ENCODE measurements at places on chromosomes 16 and 17.

GRCh38 chr17:37576281-37576680 is 32.9 kb downstream of the SYNRG start:
- no peak for DNase-seq

GRCh38 chr16:56266641-56267607 is 75.6 kb downstream of the GNAO1 start:
- no peak for DNase-seq

DNA sequence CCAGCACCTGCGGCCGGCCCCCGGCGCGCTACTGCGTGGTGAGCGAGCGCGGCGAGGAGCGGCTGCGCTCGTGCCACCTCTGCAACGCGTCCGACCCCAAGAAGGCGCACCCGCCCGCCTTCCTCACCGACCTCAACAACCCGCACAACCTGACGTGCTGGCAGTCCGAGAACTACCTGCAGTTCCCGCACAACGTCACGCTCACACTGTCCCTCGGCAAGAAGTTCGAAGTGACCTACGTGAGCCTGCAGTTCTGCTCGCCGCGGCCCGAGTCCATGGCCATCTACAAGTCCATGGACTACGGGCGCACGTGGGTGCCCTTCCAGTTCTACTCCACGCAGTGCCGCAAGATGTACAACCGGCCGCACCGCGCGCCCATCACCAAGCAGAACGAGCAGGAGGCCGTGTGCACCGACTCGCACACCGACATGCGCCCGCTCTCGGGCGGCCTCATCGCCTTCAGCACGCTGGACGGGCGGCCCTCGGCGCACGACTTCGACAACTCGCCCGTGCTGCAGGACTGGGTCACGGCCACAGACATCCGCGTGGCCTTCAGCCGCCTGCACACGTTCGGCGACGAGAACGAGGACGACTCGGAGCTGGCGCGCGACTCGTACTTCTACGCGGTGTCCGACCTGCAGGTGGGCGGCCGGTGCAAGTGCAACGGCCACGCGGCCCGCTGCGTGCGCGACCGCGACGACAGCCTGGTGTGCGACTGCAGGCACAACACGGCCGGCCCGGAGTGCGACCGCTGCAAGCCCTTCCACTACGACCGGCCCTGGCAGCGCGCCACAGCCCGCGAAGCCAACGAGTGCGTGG is 1.5 kb downstream of the NTN1 start:
- DNase-seq = peak; percentile 27

DNA sequence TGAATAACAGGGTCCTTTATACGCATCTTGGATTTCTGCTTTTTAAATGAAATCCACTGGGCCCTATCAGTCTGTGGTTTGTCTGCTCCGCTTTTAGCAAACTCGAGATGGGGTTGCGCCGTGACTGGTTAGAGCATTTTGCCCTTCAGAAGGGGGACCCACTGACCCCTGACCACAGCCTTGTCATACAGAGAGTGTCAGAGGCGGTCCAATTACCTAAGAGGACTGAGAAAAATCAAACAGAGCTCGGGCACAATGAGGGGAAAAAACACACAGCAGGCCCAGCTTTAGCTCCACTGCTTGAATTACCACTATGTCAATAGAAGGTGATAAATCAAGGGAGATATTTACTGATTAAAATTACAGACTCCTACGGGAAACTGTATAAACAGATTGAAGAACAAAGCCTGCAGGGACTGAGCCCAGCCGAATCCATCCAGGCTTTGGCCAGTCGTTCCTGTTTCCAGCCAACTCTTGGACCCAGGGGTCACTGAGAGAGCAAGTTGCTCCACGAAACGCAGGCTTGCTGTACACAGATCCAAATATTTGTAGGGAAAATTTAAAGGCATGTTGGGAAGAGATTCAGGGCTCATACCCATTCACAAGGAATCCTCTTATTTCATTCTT is 131.9 kb upstream of the ZFHX3 start:
- DNase-seq = no peak

DNA sequence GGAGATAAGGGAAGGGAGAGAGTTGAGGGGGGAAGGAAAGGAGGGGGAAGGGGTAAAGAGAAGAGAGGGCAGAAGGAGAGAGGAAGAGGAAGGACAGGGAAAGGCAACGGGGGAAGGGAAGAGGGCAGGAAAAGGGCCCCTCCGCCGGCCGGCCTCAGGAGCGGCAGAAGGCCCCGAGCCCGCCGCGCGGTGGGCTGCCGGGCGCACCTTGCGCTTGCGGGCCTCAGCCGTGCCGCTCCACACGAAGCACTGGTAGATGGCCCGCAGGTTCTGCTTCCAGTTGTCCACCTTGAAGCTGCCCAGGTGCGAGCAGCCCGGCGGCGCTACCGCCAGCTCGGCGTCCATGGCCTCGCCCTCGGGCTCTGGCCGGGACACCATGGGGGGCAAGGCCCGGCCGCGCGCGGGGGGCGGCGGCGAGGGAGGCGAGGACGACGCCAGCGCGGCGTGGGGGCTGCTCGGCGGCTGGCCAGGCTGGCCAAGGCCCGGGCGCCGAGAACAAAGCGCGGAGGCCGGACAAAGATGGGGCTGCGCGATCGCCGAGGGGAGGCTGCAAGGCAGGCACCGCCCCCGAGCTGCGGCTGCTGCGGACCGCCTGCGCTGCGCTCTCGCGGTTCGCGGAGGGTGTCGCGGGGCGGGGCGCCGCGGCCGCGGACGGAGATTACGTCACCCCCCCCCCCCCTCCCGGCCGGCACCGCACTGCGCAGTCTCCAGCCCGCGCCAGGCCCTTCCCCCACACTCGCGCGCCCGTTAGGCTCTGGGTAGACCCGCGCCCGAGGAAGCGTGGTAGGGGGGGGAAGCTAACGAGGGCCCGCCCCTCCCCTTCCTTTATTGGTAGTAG is at the start of gene USP22:
Gene USP22 (minus strand): TSS at position 554 of the 838 bp plus-strand sequence. CDS start 176 bp downstream, at position 378.
- peak; percentile 43 for DNase-seq

- DNase-seq = no peak
These were observed 7.5 kb downstream of the SLC5A11 start for GRCh38 chr16:24853169-24853824.

GRCh38 chr16:17302620-17303019 is 168.1 kb downstream of the XYLT1 start:
- DNase-seq = no peak

- no peak for DNase-seq
These were observed 47.3 kb upstream of the IL34 start for GRCh38 chr16:70598937-70599503.

- DNase-seq = no peak
These were observed 14.6 kb downstream of the CACNA1H start for GRCh38 chr16:1167276-1168107.

DNA sequence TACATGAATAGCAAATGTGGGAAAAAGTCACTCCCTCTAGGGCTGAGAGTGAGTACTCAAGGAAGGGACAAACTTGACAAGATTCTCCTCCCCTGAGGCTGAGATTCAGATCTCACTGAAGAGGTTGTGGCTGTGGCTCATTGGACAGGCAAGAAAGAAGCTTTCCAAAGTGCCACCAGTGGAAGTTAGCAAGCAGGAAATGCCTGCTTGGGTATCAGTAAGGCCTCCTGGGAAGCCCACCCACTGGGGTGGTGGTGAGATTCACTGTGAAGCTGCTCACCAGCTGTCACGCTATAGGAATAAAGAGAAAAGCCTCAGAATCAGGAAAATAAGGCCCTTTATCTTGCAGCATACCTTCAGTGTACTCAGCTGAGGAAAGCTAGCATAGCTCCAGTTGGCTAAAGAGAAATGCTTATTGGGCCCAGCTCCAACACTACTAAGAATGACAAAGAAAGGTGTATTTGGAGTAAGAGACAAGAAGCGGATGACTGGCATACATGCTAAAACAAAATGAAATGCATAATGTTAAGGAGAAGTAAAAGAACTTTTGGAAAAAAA is 274.4 kb upstream of the TOM1L1 start:
- no peak for DNase-seq

DNA sequence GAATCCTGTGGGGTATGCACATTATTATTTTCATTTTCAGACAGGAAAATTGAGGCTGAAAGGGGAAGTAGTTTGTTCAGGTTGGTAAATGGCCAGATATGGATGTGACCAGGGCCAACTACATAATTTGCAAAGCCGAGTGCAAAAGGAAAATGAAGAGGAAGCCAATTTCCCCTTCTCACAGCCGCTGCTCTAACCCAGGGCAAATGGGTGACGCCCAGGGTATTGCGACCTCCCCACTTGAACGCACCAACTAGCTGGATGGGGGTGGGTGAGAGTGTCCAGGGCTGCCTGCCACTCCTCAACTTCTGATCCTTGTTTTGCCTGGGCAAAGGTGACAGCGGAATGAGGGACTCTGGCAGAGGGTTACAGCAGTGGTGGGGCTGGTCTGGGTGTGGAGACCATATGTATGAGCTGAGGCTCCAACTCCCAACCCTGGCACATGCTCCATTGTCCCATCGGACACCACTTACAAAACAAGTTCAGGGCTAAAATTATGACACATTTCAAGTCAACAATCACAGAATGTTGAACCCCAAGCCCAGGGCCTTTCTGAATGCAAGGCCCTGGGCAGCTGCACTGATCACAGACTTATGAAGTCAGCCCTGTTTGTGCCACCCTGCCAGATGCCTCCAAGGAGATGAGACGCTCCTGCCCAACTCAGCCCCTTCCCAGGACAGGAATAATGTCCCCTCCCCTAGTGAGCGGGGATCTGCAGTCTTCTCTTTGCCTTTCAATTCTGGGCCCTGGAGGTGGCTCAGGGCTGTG is 1.7 kb downstream of the ANKRD40CL start:
- DNase-seq = no peak

GRCh38 chr16:67207249-67208091 is 8.5 kb downstream of the ELMO3 start:
- no peak for DNase-seq

DNA sequence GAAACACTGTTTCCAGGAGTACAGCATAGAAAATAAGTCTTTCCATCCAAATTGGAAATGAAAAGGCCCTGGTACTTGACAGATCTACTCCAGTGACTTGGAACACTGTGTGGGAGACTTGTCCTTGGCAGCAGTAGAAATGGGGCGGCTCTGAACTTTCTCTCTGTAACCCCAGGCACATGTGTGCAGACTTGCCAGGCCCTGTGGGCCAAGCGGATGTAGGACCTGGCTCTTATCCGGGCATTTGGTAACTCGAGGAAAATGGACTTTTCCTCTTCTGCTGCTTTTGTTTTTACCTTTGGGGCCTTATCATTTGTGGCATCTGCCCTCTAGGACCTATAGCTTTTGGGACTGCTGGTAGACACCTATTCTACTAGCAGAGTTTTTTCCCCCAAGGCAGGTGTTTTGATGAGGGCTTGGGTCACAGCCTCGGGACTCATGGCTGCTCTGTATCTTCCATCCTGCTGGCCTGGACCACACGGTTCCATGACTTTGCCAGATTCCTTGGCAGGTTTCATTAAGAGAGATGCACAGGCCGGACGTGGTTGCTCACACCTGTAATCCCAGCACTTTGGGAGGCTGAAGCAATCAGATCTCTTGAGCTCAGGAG is 43.5 kb downstream of the SMPD3 start:
- no peak for DNase-seq
